ENCODE measurements at places on chromosomes 11 and 22.

GRCh38 chr11:44837661-44838060, 110.9 kb downstream of the TSPAN18 start:
- DNase-seq, result no peak

DNA sequence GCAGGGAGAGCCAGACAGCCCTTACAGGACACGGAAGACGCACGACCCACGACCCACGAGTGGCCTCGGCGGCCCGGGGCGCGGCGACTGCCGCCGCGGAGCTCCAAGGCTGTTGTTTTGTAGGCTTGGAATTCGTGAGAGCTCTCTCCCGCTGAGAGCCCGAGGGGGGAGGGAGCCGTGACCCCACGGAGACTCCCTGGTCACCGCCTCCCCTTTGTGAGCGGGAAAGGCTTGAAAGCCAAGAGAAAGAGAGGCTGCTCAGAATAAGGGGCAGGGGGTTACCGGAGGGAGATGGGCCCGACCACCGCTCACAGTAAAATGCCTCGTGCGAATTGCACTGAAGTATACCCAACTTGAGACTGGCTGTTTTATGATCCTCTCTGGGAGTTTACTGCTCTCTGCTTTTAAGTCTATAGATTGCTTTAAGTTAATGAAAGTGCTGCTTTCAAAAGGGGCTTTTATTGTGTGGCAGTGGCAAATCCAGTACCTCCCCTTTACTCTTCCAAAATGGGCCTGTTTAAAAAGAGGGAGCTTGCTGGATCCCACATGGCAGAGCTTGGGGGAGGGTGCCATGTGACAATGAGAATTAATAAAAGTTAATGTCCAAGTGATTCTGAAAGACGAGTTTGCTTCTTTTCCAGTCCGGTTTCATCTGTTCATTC, 2.9 kb downstream of the PKNOX2 start:
- DNase-seq, result no peak

- no peak for DNase-seq
Observed at GRCh38 chr11:65865550-65866172, 5.4 kb downstream of the MUS81 start.

DNA sequence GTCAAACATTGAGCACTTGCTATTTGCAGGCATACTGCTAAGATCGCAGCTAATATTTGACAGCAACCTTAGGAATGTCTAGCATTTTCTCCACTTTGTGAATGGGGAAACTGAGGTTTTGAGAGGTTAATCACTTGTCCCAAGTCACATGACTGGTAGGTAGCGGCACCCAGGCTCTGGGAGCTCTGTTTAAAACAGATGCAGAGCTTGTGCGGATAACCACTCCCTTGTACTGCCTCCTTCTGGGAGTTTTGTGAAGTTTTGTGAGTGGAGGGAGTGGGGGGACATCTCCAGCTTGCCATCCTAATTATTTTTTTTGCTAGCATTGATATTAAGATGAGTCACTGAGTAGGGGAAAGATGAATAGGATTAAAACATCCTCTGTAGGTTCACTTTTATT, 134.7 kb downstream of the GRIK4 start:
- no peak for DNase-seq

GRCh38 chr22:45136594-45136993, 27.1 kb upstream of the NUP50 start:
- no peak for DNase-seq

DNA sequence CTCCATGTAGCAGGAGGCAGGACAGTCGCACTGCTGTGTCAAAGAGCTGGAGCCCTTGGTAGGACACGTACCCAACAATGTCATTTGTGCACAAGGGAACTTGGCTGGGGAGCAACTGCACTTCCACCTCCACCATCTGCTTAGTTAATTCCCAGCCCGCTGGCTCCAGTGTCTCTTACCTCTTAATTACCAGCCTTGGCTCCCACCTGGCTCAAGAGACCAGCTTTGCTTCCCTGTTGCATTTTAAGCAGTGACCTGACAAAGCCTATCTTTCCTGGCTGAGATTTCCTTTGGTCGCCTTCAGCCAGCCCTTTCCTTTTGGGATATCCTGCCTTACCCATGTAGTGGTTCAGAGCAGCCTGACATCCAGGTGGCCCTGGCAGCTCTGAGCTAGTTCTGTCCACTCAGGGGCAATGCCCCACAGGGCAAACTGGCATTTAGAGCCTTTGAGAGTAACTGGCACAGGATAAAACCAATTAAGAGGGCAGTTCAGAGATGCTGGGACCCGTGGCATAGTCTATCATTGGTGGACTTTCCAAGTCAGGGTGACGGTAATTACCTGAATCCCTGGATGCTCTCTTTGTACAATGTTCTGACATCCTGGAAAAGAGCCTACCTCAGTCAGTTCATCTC, 212.6 kb upstream of the SORL1-AS1 start:
- no peak for DNase-seq

DNA sequence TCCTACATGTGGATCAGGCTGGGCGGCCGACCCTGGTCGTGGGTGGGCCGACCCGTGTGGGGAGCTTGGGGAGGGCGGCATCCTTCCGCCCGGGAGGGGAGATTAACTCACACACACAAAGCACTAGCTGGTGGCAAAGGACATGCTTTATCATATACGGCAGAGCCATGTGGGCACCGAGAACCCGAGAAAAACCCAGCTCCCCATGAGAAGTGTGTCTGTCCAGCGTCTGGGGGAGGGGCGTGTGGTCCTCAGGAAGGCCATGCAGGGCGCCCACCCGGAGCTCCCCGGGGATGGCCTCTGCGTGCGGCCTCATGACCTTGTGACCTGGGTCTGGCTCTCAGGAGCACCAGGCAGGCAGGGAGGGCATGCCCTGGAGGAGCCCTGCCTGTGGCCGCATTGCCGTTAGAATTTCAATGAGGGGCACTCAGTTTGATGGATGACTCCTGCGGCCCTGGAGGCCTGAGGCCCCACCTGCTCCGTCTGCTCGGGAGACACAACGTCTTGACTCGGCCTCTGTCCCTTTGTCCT, 39.4 kb upstream of the TOLLIP start:
- no peak for DNase-seq

GRCh38 chr22:45357490-45357889, 47.8 kb downstream of the FAM118A start:
- DNase-seq, result no peak

GRCh38 chr11:19604679-19605375, 107.8 kb upstream of the NAV2 start:
- no peak for DNase-seq

- DNase-seq, result no peak
Observed at GRCh38 chr11:35723493-35723892, 60.9 kb downstream of the TRIM44 start.
